Dorsolateral prefrontal cortex (tissue), 122 donors: ENCODE measurements at places on chromosomes 3 and 15.
A peak's percentile ranks its signal among the peaks of the same experiment; 100 is the strongest.

DNA sequence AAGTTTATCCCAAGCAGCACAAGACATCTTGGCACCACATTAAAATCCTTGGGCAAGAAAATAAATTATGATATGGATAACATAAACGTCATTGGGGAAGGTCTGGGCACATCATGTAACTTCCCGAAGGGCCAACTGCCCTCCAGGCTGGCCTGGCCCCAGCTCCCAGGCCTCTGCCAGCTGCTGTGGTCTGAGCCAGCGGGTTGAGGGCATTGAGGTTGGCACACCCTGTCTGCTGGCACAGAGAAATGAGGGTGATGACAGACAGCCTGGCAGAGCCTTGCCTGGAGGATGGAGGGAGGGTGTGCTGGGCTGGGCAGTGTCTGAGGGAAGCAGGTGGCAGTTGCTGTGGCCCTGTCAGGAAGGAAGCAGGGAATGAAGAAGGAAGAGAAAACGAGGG lies 3.3 kb upstream of the RBSN start:
- peak; percentile 34 for DNase-seq

- no peak for DNase-seq
Observed at GRCh38 chr3:20123131-20123652, 62.8 kb downstream of the SGO1 start.

- no peak for DNase-seq
Observed at GRCh38 chr3:98812851-98813374, 49.8 kb downstream of the ST3GAL6 start.

DNA sequence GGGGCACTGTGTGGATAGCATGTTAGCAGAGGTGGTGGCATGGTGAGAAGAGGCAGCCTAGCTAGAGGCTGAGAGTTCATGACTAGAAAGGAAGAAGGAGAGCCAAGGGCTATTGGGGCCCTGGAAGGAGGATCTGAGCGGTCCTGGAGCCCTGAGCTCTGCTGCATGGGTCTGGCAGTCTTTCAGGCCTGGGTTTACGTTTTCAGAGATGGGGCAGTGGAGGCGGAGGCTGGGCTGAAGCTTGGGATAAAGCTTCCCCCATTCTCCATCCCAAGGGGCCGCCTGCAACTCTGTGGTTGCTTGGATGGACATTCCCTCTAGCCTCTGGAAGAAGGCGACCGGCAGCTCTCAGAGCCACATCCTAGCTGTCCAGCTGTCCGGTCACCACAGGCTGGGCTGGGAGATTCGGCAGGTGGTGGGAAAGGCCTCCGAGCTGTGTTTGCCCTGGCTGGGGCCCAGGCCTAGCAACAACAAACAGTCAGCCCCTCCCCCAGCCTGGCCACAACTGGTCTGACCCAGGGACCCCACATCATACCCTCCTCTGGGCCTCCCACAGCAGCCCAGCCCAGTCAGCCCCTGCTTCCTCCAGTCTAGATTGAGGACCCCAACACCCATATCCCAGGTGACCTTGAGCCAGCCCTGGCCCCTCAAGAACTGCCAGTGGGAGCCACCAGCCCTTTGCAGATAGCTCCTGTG lies 1.8 kb upstream of the SLC38A3 start:
- DNase-seq: no peak

- no peak for DNase-seq
Observed at GRCh38 chr3:175399156-175399840, 540.2 kb downstream of the NAALADL2 start.

- DNase-seq: no peak
Observed at GRCh38 chr3:109985943-109986555, 648.7 kb upstream of the DPPA4 start.

GRCh38 chr15:62407216-62407615 lies 242.1 kb upstream of the C2CD4B start:
- no peak for DNase-seq

DNA sequence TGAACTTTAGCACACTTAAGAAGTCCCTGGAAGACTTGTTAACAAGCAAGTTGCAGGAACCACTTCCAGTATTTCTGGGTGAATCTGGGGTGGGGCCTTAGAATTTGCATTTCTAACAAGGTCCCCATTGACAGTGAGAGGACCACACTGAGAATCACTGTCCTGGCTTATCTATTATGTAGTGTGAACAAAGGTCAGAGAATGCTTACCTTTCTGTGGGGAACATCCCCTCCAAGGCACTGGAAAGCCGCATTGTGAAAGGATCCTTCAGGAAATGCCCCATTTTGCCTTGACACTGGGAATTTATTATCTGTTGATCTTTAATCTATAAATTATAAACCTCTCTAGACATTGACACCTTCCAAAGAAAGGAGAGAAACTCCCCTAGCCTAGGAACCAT lies 74.8 kb downstream of the IGF2BP2 start:
- DNase-seq: no peak

DNA sequence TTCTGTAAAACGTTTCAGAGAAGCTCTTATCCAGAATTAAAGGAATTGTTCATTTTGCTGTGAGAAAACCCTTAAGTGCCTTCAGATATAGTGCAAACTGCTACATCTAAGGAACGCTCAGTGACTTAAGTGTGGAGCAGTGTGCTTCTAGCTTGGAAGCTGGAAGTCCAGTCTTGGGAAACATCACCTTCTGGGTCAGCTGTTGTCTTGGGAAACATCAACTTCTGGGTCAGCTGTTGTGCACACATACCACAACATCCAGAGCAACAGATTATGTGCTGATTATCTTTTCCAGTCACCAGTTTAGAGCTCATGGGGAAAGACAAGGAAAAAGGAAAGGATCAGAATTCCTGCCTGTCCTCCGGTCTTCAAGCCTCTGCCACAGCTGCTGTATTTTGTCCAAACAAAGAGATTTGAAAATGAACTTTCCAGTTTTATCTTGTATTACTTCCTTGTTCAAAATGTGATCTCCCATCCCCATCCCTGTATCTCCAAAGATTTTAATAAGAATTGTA lies 713.6 kb downstream of the NSUN3 start:
- no peak for DNase-seq

DNA sequence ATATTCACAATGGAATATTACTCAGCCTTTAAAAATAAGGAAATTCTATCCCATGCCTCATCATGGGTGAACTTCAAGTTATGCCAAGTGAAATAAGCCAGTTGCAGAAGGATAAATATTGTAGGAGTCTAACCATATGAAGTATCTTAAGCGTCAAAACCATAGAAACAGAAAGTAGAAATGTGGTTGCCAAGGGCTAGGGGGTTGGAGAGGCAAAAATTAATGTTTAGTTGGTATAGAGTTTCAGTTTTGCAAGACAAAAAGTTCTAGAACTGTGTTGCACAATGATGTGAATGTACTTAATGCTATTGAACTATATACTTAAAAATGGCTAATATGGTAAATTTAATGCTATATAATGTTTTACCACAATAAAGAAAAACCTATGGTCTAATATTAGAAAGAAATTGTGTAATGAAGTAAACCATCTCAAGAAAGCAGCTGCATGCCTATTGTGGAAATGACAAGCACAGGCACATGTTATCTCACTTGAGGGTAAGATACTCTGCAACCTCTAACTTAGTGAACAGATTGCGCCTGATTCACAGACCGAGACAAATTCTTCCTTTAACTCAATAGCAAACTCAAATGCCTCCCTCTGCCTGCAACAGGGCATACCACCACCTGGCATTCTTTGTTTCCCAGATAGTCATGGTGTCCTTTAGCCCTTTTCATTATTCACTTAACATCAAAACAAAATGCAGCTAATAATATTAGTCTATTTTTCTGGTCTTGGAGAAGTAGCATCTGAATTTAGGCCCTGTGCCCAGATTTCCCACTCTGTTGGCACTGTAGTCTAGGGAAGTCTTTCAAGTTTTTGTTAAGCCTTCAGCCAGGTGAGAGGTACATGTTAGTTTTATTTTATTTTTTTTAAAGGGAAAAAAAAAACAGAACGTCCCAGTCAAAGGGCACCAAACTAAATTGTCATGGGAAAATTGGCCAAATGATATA lies 80.2 kb upstream of the ACP3 start:
- DNase-seq: no peak
